NCI-H2081 treated with DMSO at 0.1 percent for 48 hours (cell line): ENCODE measurements at places on chromosomes 12 and 14.

- no peak for DNase-seq
Measured at GRCh38 chr14:52020161-52020714, 30.9 kb downstream of the RTRAF start.

DNA sequence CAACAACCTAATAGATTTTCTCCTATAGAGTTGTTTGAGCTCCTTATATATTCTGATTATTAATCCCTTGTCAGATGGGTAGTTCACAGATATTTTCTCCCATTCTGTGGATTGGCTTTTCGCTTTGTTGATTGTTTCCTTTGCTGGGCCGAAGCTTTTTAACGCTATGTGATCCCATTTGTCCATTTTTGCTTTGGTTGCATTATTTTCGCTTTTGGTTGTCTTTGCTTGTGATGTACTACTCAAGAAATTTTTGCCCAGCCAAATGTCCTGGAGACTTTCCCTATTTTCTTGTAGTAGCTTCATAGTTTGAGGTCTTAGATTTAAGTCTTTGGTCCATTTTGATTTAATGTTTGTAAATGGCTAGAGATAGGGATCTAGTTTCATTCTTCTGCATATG is 258.4 kb upstream of the FAR2 start:
- DNase-seq, result no peak

DNA sequence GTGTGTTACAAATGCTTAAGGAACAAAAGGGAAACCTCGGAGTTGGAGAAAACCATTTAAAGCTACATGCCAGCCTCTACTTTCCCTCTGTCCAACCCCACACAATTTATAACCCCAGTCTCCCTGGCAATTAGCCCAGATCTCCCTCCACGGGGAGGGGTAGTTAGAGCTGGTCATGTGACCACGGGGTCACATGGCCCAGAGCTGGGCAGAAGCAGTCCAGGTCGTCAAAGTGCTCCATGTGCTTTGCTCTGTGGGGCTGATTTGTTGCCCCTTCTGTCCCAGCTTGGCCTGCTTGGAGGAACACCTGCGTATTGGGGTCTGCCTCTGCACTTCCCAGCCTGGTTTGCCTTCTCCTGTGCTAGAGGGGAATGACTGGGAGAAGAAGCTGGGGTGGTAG is 219.1 kb downstream of the RBM19 start:
- no peak for DNase-seq

DNA sequence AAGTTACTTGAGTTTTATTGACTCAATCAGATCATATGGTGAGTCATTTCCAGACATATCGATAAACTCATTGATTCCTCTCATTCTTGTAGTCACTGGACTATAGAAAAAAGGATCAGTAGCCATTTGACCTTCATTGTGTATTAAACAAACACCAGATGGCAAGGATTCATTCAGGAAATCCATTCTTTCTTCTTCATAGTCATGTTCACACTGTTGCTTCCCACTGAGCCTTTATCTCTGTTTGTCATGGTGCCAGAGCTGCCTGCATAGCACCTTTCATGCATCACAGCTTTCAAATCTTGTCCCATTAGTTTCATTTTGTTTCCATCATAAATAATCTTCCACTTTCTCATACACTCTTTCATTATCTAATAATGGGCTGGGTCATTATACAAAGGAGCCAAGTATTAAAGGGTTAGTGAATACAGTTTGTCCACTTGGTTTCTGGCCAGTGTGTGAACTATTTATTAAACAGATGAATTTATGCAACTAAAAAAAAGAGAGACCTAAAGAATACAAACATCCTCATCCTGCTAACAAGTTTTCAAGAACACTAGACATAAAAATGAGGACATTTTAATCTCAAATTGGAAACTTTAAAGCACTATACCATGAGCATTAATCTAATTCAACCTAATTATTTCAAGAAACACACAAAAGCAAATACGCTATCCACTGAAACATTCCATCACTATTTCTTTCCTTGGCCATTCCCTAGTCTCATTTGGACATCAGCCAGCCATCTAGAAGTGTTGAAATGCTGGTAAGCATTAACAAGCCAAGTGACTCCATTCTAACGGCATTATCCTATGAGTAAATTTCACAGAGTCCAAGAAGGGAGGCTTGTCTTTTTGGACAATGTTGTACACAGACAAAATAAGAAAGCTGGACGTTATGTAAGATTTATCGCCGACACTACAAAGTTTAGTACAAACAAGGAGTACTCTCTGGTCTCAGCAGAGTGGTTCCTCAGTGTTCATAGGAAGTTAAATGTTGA is 476.5 kb downstream of the FOXG1 start:
- DNase-seq, result no peak

DNA sequence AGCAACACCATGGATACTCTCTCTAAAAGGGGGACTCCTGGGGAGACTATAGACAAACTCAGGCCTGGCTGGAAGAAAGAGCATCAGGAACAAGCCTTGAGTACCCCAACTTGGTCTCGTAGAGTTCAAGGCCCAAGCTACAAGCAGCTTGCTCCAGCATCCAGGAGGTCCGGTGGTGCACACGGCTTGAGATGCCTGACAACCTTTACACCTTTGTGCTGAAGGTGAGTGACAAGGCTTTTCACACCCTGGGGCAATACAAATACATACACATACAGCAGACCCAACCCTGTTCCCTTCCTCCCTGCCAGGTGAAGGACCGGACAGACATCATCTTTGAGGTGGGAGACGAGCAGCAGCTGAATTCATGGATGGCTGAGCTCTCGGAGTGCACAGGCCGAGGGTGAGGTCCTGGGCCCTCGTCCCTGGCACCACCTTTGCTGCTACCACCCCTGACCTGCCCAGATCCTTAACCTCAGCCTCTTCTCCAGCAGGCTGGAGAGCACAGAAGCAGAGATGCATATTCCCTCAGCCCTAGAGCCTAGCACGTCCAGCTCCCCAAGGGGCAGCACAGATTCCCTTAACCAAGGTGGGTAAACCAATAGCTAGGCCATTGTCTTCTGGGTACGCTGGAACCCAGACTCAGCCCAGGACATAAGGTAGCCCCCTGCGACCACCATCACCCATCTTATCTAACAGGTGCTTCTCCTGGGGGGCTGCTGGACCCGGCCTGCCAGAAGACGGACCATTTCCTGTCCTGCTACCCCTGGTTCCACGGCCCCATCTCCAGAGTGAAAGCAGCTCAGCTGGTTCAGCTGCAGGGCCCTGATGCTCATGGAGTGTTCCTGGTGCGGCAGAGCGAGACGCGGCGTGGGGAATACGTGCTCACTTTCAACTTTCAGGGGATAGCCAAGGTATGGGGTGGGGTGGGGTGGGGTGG is 41.2 kb downstream of the SH2B3 start:
- no peak for DNase-seq

- no peak for DNase-seq
Measured at GRCh38 chr12:99005601-99006000, 360.5 kb downstream of the APAF1 start.

DNA sequence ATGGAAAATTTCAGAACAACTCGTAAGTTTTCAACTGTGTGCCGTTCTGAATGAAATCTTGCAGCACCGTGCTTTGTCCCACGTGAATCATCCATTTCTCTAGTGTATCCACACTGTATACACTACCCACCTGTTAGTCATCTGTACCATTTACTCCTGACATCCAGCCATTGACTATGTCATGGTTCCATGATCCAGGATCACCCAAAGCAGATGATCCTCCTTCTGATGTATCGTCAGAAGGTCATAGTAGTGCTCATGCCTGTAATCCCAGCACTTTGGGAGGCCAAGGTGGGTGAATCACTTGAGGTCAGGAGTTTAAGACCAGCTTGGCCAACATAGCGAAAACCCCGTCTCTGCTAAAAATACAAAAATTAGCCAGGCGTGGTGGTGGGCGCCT is 122.9 kb downstream of the PPHLN1 start:
- DNase-seq, result no peak

DNA sequence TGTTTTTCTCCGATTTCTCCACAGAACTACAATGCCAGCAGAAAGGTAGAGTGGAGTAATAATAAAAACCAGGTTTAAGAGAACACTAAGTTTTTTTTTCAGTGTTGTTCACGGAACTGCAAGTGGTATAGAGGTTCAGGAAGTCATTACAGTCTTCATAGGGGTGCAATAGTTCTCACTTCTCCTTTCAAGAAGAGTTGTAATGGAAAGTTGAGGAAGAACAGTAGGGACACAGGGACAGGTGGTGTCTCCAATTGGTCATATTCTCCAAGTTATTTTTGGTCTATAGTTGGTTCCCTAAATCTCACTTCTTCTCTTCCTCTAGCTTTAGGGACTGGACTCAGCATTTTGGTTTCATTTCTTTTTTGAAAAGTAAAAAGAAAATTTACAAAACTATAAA is 894.0 kb downstream of the NRXN3 start:
- DNase-seq, result no peak

DNA sequence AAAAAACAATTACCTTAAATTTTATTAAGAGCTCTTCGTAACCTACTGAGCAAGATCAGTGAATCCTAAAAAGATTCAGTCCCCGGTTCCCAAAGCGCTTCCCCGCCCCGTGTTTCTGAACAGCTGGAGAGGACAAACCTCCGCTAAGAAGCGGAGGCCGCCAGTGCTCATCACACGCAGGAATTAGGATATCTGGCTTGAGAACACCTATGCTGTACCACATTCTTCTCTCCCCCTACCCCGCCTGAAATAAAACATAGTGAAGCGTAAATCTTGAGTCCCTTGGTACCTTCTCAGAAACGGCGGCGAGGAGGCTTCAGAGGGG is 774 bp upstream of the WDR20 start:
- no peak for DNase-seq

DNA sequence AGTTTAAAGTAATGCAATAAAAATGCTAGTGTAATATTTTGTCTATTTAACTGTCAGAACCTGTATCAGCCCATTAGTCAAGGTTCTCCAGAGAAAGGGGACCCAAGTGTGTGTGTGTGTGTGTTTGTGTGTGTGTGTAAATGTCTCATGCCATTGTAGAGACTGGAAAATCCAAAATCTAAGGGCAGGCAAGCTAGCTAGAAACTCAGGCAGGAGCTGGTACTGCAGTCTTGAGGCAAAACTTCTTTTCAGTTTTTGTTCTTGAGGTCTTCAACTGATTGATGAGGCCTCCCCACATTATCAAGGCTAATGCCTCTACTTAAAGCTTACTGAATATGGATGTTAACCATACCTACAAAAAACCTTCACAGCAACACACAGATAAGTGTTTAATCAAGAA is 126.7 kb downstream of the PRKD1 start:
- no peak for DNase-seq

- no peak for DNase-seq
Measured at GRCh38 chr14:68539241-68539737, 253.6 kb downstream of the ZFP36L1 start.

DNA sequence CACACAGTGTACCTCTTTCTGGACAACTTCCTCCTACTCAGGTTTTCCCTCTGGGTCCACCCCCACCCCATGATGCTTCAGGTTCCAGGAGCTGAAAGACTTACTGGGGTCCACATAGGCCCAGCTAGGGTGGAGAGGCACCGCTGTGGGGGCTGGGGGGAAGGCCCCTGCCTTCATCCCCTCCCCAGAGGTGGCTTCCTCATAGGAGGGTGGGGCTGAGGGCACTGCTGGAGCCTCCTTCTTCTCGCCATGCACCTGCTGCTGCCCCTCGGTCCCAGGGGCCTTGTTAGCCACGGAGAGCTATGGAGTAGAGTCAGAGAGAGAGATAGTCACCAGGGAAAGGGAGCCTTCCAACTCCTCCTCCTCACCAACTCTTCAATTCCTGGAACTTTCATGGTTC is 2.7 kb downstream of the FAIM2 start:
- no peak for DNase-seq

DNA sequence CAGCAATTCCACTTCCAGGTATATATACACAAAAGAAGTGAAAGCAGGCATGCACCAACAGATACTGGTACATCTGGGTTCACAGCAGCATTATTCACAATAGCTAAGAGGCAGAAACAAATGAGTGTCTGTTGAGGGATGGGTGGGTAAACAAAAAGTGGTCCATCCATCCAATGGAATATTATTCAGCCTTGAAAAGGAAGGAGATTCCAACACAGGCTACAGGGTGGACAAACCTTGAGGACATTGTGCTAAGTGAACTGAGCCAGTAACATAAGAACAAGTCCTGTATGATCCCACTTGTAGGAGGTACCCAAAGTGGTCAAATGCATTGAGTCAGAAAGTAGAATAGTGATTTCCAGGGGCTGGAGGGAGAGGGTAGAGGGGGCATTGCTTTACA is 27.6 kb upstream of the BEGAIN start:
- DNase-seq, result no peak

GRCh38 chr14:31038521-31039166 is 12.5 kb upstream of the STRN3 start:
- DNase-seq, result no peak

GRCh38 chr12:59643550-59643949 is 47.7 kb downstream of the SLC16A7 start:
- DNase-seq, result peak; percentile 20

DNA sequence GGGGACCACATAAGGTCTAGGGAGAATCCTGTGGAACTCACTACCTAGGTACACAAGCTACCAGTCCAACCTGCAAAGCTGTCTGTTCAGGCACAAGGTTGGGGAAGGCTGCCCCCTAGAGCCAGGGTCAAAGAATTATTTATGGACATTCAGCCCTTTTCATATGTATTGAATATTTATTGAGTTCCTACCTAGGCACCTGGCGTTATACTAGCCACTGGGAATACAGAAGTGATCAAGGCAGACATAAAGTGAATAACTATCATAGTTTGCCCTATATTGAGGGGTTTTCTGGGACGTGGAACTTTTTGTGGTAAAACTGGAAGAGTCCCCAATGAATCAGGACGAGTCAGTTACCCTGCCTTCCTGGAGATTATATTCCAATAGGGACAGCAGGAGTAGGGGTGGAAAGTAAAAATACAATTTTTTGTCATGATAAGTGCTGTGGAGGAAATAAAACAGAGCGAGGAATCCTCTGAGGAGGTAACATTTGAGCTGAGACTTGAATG is 5.8 kb upstream of the SLC48A1 start:
- DNase-seq, result no peak

- DNase-seq, result no peak
Measured at GRCh38 chr14:60655119-60655897, 6.0 kb upstream of the SIX1 start.

- DNase-seq, result peak; percentile 62
Measured at GRCh38 chr12:54360717-54361456, 3.4 kb downstream of the GPR84 start.

- DNase-seq, result no peak
Measured at GRCh38 chr12:21172079-21172478, 41.1 kb downstream of the SLCO1B1 start.

- no peak for DNase-seq
Measured at GRCh38 chr12:63918800-63919300, 74.3 kb downstream of the SRGAP1 start.

DNA sequence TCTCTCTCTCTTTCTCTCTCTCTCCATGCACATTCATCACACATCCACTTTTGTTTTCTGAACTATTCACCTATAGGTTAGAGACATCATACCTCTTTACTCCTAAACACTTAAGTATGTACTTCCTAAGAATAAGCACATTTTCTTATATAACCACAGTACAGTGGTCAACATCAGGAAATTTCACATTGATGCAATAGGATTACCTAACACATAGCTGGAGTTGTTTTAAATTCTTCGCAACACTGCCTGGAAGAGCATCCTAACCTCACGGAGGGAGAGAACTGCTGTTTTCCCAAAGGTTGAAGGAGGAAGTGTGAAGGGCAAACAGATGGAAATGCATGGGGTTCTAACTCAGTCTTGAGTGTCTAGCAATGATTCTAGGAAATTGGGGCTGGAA is 159.2 kb downstream of the SYT1 start:
- no peak for DNase-seq
